HFFc6 (cell line): ENCODE measurements at places on chromosomes 7 and 10.

- DNase-seq, result no peak
- no peak overlapping the region for H3K4me3 ChIP-seq
- H3K36me3 ChIP-seq, result no peaks in the 10 kb centered on the region; the same call in 1 of the 2 replicates
- peaks cover 4% of the 10 kb centered on the region; the same call in 1 of the 2 replicates for H3K27me3 ChIP-seq
- H3K27ac ChIP-seq, result no peak overlapping the region
- H3K4me1 ChIP-seq, result peaks cover 25% of the 10 kb centered on the region; the same call in 1 of the 2 replicates
These were observed 2.7 kb downstream of the CYP3A5 start for GRCh38 chr7:99677013-99677647.

DNA sequence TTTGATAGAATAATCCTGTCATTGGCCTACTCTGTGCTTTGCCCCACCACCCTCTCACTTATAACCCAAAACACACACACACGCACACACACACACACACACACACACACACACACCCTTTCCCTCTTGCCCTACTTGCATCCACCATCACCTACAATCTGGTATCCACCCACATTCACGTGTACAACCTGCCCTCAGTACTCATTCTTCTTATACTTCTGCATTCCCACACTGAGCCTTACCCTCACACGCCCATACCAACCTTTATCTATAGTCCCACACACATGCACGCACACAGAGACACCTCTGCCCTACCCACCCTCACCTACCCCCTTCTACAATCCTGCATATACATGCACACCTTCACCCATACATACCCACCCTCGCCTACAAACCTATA, 10.8 kb upstream of the SRI start:
- H3K27ac ChIP-seq, result no peak overlapping the region
- no peak overlapping the region for H3K4me3 ChIP-seq
- peaks cover 4% of the 10 kb centered on the region for H3K27me3 ChIP-seq
- DNase-seq, result no peak

DNA sequence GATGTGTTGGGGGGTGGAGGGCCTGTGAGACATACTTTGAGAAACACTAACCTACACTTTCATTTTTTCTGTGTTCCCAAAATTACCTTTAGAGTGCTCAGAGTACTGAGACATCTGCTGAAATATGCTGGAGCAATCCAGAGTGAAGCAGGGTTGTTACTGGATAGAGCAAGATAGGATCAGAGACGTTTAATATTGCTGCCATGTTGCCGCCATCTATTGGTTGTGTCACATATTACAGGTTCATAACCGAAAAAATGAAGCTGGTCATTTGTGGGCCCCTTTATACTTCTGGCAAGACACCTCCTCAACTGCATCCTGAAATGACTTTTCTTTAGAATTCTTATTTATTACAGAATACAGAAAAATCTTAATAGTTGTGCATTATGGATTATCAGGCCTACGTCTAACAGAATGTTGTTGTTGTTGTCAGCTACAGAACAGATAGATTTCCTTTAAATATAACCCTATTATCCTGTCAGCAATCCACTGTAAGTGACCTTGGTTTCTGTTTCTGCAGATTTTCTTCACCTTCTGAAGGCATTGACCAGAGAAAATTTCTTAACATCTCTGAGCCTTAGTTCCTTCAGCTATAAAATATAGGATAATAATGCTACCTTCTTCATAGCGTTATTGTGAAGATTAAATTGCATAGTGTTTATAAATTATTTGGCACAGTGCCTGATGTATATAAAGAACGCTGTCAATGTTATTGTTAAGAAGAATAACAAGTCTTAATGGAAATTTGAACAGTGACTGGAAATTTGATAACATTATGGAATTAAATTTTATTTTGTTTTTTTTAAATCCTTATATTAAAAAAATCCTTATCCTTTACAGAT, 16.2 kb upstream of the DLD start:
- no peak overlapping the region for H3K4me3 ChIP-seq
- DNase-seq, result peak; percentile 67
- no peak overlapping the region; the same call in 1 of the 2 replicates for H3K27ac ChIP-seq
- peaks cover 14% of the 10 kb centered on the region for H3K27me3 ChIP-seq

DNA sequence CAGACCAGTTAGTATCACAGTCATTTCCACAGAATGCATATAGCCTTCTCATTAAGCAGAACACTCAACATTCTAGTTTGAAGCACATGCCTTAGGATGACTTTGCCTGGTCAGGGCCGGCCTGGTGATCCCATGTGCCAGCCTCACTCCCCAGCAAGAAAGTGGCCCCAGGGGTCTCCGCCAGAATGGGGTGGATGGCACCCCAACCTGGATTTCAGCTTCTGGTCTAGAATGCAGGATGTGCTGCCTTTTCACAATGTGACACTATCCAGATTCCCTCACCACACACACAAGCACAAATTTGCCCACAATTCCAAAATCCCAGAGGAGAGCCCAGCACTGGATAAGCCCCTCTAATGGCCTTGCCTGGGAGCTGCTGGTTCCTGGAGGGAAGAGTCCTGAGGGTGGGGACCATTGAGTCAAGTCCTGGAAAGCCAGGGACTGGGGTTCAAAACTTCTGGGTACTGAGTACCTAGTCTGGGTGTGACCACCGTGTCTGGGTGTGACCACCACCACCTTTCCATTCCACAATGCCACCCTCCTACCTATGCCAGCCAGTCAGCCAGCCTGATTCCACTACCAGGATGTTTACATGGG, 41.5 kb upstream of the GPAM start:
- peaks cover 15% of the 10 kb centered on the region for H3K36me3 ChIP-seq
- H3K27ac ChIP-seq, result no peak overlapping the region
- no peak overlapping the region for H3K4me3 ChIP-seq
- peaks cover 40% of the 10 kb centered on the region for H3K4me1 ChIP-seq

DNA sequence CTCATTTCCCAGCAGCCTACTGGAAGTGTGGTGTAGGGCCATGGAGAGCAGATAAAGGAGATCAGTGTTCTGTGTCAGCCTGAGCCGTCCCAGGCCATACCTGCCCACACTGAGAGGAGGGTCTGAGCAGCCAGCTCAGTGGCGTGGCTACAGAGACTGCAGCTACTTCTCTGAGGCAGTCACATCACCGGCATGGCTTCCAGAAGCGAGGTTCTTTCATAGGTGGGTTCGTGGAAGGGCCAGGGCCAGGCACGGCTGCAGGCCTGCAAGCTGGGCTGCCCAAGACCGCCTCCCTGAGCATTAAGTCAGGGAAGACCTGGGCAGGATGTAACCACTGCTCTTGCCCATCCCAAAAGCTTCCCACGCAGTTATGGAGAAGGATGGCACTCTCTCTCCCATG, 34.9 kb downstream of the LDB3 start:
- H3K4me1 ChIP-seq, result peaks cover 5% of the 10 kb centered on the region; the same call in 1 of the 2 replicates
- H3K4me3 ChIP-seq, result no peak overlapping the region
- H3K27me3 ChIP-seq, result peaks cover 2% of the 10 kb centered on the region

DNA sequence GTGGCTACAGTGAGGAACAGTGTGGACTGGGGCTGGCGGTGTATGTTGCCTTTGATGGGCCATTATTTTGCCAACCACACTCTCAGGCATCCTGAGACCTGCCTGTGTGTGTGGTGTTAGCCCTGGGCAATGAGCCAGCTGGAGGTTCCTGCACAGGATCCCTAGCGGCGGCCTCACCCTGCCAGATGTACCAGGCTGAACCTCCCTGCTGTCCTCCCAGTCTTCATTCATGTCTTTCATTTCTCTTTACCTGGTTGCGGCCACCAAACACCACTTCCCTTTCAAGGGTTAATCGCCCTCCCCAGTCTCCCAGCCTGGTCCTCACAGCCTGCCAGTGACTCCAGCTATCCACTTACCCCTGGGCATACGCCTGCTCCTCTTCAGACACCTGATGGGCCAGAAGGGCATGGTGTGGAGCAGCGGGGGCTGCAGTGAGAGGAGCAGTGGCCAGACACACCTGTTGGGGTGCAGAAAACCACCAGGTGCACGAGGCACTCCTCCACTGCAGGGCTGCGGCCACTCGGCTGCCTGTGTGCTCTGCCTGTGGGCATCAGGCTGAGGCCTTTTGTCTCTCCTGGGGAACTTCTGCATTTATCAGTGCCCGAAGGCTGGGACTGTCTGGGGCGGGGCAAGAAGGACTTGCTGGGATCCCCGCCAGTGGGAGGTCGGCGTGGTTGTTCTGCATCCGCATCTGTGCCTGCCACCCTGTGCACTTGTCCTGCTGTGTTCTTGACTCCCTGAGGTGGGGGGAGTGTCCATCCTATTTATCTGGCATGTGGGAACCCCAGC, 111.6 kb downstream of the ARHGAP22 start:
- H3K4me1 ChIP-seq, result peaks cover 50% of the 10 kb centered on the region
- no peak overlapping the region for H3K4me3 ChIP-seq

DNA sequence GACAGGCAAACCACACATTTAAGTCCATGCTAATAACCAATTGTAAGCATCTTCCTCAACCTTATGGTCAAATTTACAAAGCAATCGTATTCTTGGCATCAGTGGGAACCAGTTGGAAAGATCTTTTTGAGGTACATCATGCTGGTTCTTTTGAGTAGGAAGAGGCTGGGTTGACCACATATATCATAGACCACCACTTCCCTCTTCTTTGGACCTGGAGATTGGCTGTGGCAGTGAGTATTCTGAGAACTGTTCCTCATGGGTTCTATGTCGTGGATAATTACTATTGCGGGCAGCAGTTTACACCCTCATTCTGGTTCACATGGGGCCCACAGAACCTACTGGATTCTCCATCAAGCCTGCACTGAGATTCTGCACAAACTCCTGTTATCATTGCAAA, 35.5 kb upstream of the C1GALT1 start:
- no peaks in the 10 kb centered on the region for H3K4me1 ChIP-seq
- H3K36me3 ChIP-seq, result peaks cover 5% of the 10 kb centered on the region; the same call in 1 of the 2 replicates
- H3K27me3 ChIP-seq, result peaks cover 2% of the 10 kb centered on the region
- no peak overlapping the region for H3K27ac ChIP-seq

GRCh38 chr7:127799535-127800305, 147.7 kb downstream of the SND1 start:
- DNase-seq, result no peak
- H3K27me3 ChIP-seq, result peaks cover 3% of the 10 kb centered on the region; the same call in 1 of the 2 replicates
- H3K4me3 ChIP-seq, result no peak overlapping the region
- no peaks in the 10 kb centered on the region for H3K36me3 ChIP-seq

DNA sequence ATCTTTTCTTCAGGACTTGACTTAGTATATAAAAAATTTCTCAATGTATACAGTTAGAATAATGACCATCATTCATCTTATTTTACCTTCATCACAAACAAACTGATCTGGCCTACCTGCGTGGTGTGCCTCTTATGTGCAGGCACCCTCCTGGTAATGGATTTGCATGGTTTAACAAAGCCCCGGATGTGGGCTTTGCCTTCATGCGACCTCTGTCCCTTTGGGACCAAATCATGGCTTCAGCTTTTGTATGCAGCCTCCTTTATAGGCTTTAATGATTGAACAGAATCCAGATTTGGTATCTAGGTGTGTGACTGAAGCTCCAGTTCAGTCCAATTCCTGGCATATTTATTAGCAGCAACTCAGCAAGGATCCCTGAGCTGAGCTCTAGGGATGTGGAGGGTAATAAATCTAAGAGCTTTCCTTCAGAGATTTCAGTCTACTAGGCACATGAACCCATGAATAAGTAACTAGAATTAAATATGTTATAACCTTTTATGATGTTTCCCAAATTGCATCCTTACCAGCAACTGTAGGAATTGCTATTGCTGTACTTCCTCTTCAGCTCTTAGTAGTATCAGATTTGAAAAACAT, 256.9 kb downstream of the ABCA13 start:
- H3K4me1 ChIP-seq, result peaks cover 34% of the 10 kb centered on the region
- no peaks in the 10 kb centered on the region for H3K27me3 ChIP-seq
- H3K27ac ChIP-seq, result no peak overlapping the region; the same call in 1 of the 2 replicates

DNA sequence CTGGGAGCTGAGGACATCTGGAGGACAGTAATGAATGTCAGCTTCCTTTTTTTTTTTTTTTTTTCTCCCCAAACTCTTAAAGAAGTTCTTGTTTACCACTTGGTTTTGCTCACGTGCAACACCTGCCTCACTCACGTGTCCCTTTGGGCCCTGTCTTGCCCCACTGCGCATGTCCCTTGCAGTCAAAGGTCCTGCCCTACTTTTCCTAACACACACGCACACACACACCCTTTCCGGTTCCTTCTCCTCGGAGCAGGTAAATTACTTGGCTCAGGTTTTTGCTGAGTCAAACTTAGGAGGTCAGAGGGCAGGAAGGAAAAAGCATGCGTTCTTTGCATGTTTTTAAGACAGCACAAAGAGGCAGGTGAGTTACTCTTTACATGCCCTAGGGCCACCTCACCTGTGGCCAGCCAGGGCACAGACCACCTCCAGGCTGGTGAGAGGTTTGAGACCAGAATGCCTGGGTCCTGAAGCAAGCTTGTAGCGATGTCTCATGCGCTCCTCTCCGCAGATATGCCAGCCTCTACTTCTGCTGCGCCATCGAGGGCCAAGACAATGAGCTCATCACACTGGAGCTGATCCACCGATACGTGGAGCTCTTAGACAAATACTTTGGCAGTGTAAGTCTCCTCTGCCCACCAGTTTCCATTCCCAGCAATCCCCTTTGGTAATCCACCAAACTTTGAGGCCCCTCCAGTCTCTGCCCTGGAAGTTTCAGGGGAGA, 2.8 kb downstream of the AP1S1 start:
- H3K27me3 ChIP-seq, result peaks cover 13% of the 10 kb centered on the region
- no peak overlapping the region for H3K4me3 ChIP-seq
- peaks cover 38% of the 10 kb centered on the region for H3K4me1 ChIP-seq
- no peak for DNase-seq
- H3K27ac ChIP-seq, result no peak overlapping the region
- H3K36me3 ChIP-seq, result peaks cover 31% of the 10 kb centered on the region; the same call in 1 of the 2 replicates

DNA sequence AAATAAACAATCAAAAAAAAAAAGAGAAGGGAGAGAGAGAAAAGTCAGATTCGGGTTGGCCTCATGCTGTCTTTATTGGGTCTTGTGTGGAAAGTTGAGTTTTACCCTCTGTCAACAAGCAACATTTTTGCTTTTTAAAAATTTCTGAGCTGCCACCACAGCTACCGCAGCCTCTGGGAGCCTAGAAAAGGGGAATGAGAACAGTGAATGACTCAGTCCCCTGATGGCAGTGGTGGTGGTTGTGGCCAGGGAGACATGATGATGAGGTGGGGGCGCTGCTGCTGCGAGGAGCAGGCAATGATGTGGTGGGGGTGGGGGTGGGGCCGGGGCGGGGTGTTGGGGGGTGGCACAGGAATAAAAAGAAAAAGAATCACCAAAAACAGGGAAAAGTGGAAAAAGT, 20.0 kb upstream of the CREB3L2 start:
- no peak overlapping the region for H3K27ac ChIP-seq
- no peak for DNase-seq
- no peak overlapping the region for H3K4me3 ChIP-seq
- no peaks in the 10 kb centered on the region for H3K4me1 ChIP-seq
- H3K27me3 ChIP-seq, result peaks cover 4% of the 10 kb centered on the region

GRCh38 chr7:139936760-139937310, 107.8 kb downstream of the TBXAS1 start:
- no peaks in the 10 kb centered on the region for H3K36me3 ChIP-seq
- no peaks in the 10 kb centered on the region for H3K4me1 ChIP-seq
- no peak overlapping the region for H3K4me3 ChIP-seq
- H3K27me3 ChIP-seq, result peaks cover 53% of the 10 kb centered on the region
- peak; percentile 20 for DNase-seq

GRCh38 chr7:108083980-108084379, 46.2 kb downstream of the LAMB4 start:
- H3K4me3 ChIP-seq, result no peak overlapping the region
- H3K36me3 ChIP-seq, result peaks cover 7% of the 10 kb centered on the region
- H3K27ac ChIP-seq, result no peak overlapping the region
- DNase-seq, result no peak
- peaks cover 73% of the 10 kb centered on the region for H3K4me1 ChIP-seq
- no peaks in the 10 kb centered on the region; the same call in 1 of the 2 replicates for H3K27me3 ChIP-seq
